KBM-7 (cell line): ENCODE measurements at places on chromosomes 3 and 15.

- DNase-seq: no peak
These were observed 66.9 kb downstream of the KCNAB1 start for GRCh38 chr3:156187146-156187769.

DNA sequence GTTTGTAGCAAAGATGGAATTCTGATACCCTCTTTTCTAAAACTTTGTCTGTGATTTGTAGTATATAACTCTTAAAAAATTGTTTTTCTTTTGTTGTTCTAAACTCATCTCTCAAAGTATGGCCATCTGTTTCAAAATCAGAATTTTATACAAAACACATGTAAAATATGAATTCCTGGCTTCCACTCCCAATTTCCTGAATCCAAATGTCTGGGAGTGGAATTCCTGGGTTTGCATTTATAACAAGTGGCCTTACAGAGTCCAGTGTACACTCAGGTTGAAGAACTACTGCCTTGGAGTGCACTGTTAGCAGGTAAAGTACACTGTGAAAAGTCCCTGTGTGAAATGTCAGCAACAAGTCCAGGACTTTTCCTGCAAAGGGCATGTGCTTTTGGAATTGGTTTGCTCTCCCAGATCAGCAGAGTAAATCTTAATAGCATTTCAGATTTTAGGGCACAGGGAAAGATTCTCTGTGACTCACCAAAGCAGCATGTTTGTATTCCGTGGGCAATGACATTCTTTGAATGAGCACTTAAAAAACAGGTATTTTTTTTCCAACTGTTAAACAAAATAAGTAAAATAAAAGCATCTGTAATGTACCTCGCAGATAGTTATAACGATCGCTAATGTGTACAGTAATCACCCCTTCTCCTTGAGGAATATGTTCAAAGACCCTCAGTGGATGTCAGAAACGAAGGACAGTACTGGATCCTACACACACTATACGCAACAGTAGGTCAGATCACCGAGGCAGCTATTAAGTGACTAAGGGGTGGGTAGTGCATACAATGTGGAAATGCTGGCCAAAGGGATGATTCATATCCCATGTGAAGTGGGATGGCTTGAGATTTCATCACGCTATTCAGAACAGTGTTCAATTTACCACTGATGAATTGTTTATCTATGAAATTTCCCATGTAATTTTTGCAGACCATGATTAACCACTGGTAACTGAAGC is 2.0 kb upstream of the CLDN16 start:
- DNase-seq: no peak

- DNase-seq: no peak
These were observed 116.4 kb downstream of the DUT start for GRCh38 chr15:48447657-48448056.

GRCh38 chr3:76866729-76867408 is 173.0 kb upstream of the ROBO2 start:
- no peak for DNase-seq

DNA sequence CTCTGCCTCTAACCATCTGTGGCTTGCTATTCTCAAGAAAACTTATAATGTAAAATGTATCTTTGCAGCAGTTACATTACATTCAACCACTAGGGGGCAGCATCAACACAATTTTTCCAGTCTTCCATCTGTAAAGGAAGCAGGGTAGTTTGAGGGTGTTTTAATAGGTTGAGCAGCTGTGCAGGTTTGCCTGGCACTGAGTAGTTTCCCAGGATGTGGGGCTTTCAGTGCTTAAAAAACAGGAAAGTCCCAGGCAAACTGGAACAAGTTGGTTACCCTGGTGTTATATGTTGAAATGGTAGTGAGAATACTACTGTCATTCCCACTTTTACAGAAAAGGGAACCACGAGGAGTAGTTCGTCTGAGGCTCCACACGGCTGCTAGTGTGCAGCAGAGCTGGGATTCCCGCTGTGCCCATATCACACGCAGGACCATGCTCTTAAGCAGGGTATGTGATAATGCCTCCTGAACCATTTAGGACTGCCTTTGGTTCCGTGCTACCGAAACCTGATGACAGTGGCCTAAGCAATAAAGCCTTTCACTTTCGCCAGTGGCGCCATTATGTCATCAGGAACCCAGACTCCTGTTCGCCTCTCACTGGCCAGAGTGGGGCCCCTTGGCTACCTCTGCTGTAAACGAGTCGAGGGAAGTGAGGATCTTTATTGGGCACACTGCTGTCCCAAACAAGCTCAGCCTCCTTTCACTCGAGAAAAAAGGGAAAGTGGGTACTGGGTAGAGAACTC is 64.7 kb upstream of the ZBTB38 start:
- peak; percentile 93 for DNase-seq

GRCh38 chr3:136070334-136070733 is 104.8 kb downstream of the PPP2R3A start:
- no peak for DNase-seq

GRCh38 chr15:52246686-52247431 is 48.7 kb downstream of the MYO5C start:
- DNase-seq: peak; percentile 80

GRCh38 chr3:47611576-47611975 is 32.9 kb upstream of the CSPG5 start:
- no peak for DNase-seq

GRCh38 chr3:160473978-160474377 is 24.4 kb upstream of the TRIM59 start:
- DNase-seq: no peak

DNA sequence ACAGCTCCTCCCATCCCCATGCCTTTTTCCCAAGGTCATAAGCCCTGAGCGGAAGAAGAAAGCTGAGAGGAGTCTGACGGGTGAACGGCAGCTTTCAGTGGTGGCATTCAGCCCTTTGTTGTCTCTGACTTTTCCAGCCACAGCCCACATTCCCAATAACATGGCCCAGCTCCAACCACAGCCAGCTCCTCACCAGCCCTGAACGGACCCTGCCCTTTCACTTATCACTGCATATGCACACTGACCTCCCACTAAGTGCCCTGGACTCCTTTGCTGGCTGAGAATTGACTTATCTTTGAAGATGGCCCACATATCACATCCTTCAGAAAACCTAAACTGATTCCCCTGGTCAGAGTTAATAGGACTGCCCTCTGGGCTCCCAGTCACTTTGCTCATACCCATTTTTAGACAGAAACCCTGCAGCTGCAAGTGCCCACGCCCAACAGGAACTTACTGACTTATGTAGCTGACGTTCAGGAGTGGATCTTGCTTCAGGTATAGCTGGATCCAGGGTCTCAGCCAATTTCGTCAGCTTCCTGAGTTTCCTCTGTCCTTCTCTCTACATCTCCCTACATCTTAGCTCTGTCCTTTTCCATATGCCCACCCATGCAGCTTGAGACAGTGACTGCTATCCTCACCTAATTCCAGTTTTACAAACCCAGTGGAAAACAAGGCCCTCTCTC is 348.5 kb upstream of the PROK2 start:
- no peak for DNase-seq

DNA sequence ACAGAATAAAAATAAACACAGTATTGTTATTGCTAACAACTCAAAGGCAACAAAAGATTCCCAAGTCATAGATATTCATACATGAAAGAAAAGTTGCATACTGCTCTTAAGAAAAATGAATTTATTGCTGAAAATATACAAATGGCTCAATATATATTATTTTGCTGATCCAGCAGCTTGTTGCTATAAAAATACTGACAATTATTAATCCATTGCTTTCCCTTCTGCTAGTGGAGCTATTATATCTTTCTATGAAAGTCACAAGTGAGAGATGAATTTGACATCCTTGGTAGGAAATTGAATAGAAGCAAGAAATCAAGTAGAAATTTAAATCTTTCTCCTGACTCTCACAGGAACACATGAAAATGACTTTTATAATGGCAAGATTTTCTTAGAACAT is 179.2 kb upstream of the MBNL1 start:
- no peak for DNase-seq

DNA sequence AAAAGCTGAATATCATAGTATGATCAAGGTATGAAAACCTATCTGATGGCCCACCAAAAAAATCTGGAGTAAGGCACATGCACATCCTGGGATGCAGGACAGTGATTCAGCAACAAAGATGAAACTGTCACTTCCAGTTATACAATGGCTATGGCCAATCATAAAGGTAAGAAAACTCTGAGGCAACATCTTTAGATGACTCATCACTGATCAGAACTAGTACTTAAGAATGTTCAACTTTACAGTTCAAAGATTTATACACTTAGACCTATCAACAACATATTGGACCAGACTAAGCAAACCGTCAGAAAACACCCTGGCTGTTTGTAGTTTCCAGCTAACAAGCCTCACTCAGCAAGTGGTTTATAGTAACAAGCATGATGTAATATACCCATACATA is 21.3 kb upstream of the PLCH1 start:
- DNase-seq: no peak
